Amniotic stem cell (primary cell): ENCODE measurements at places on chromosomes 4 and X.

DNA sequence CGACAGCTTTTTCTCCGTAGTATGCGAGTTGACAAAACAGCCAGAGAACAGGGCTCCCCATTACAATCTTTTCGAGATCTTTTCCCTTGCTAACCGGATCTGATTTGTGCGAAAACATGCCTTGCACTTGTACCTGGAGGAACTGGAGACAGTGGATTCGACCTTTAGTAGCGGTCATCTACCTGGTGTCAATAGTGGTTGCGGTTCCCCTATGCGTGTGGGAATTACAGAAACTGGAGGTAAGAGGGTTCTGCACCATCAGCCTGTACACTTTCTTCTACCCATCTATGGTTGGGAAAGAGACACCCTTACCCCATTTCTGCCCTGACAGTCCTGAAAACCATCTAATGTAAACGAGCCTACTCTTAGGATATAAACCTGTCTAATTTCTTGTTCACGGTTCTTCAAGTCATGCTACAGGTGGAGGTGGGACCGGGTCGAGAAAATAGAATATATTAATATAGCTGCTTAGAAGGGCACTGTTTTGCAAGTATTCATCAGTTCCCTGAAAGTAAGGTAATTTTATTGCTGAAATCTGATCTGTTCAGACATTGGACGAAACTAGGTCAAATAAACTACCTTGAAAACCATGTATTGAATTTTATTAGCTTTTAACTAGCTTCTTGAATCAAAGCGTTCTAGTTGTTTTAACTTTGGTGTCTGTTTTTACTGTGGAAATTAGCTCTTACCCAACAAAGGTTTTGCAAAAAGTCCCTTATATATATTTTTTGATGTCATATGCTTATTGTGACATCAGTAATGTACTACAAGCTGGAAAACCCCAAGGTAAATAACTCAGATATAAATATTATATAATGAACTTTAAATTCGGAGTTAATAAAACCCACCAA is 869 bp downstream of the TMEM184C start:
- DNase-seq = no peak

GRCh38 chr4:44538534-44538933 is 89.9 kb upstream of the KCTD8 start:
- no peak for DNase-seq

- DNase-seq = no peak
Observed at GRCh38 chr4:3879681-3880614, 113.8 kb downstream of the ADRA2C start.

GRCh38 chr4:81522711-81523110 is 51.0 kb upstream of the RASGEF1B start:
- DNase-seq = no peak

DNA sequence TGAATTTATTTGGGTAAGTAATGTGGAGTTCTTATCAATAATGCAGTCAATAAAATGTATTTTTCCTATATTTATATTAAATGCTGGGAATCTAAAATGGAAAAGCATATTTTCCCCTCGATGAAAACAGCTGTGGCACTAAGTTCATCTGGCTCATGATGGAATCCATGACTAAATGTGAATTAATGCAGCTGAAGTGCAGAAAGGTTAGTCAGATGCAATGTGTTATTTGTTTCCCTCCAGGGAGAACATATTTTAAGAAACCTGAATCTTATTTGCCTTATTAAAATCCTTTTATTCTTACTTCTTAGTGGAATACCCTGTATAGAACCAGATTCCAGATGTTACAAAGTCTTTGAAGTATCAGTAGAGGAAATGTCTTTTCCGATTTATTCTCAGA is 247.9 kb downstream of the ARHGAP24 start:
- no peak for DNase-seq

DNA sequence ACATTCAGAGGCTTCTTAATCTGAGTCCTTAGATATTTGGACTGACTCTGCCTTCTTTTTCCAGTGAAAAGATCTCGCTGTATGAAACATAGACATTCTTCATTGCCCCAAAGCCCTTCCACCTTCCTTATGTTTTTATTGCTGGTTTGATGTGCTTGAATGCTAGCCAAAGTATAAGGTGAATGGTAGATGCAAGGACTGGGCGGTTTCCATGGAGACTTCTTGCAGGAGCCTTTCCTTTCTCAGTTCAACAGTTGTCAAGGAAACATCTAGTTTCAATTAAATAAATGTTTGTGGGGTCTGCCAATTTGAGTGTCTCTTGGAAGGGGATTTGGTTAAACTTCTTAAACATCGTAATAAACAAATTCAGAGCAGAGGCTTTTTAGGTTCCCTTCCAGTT is 46.0 kb downstream of the REPS2 start:
- DNase-seq = no peak

- DNase-seq = no peak
Observed at GRCh38 chr4:169975838-169976796, 50.1 kb downstream of the MFAP3L start.

- DNase-seq = no peak
Observed at GRCh38 chr4:123843137-123843536, 446.5 kb downstream of the SPRY1 start.

DNA sequence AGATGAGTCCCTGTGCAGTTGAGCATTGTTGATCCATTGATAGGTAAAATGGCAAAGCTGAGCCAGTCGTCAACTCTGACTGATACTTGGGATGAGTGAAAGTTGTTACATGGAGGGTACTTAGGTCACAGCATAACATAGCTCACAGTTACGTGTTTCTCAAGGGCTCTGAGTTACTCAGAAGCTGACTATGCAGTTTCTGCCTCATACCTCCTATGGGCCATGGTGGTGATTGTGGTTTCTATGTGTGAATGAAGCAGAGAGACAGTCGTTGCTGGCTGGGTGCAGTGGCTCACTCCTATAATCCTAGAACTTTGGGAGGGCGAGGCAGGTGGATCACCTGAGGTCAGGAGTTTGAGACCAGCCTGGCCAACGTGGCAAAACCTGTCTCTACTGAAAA is 30.8 kb downstream of the FRMPD3 start:
- no peak for DNase-seq

- DNase-seq = no peak
Observed at GRCh38 chr4:20565075-20565721, 135.1 kb upstream of the PACRGL start.

- DNase-seq = no peak
Observed at GRCh38 chr4:56874923-56875322, 32.8 kb upstream of the REST start.

DNA sequence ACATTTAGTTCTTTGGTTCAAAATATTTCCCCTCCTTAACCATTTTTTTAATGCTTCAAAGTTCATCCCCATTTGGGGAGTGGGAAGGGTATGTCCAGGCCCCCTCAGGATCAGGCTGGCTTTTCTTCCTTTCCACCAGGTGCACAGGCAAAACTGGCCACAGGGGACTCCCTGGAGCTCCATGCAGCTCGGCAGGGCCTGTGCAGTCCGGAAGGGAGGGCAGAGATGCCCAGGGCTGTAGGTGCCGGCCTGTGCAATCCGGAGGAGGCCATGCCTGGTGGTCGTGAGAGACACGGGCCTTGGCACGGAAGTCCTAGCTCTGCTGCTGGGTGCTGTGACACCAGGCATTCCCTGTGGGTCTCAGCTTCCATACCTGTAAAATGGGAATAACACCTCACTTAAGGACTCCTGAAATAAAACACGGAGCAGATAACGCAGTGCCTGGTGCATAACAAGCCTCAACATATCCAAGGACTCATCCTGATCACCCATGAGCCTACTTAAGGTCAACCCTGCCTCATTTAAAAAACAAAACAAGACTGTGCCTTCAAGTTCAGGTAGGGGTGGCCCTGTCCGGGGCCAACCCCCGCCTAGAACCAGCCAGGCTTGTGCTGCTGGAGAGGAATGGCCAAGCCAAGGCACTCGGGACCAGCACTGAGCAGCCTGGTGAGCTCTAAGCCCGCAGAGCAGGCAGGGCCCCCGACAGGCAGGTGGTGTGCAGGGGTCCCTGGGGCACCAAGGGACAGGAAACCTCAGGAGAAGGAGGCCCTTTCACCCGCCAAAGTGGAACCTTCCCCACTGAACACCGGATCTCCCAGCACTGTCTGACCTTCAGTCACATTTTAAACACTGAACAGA is 21.2 kb upstream of the CYP4V2 start:
- DNase-seq = no peak

- no peak for DNase-seq
Observed at GRCh38 chr4:71232056-71232430, 106.8 kb upstream of the SLC4A4 start.

- no peak for DNase-seq
Observed at GRCh38 chr4:179110816-179111215, 1668.6 kb upstream of the AGA start.

DNA sequence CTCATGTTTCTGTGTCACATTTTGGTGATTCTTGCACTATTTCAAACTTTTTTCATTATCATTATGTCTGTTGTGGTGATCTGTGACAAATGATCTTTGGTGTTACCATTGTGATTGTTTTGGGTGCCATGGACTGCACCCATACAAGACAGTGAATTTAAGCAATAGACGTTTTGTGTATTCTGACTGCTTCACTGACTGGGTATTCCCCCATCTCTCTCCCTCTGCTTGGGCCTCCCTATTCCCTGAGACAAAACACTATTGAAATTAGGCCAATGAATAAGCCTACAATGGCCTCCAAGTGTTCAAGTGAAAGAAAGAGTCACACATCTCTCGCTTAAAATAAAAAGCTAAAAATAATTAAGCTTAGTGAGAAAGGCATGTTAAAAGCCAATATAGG is 60.2 kb downstream of the BANK1 start:
- no peak for DNase-seq

GRCh38 chr4:101274888-101275752 is 72.2 kb downstream of the PPP3CA start:
- no peak for DNase-seq

- DNase-seq = no peak
Observed at GRCh38 chr4:23969635-23970145, 79.8 kb upstream of the PPARGC1A start.

GRCh38 chrX:105323928-105324327 is 103.4 kb upstream of the TEX13A start:
- peak; percentile 16 for DNase-seq

GRCh38 chrX:39856472-39857121 is 241.2 kb downstream of the BCOR start:
- no peak for DNase-seq

DNA sequence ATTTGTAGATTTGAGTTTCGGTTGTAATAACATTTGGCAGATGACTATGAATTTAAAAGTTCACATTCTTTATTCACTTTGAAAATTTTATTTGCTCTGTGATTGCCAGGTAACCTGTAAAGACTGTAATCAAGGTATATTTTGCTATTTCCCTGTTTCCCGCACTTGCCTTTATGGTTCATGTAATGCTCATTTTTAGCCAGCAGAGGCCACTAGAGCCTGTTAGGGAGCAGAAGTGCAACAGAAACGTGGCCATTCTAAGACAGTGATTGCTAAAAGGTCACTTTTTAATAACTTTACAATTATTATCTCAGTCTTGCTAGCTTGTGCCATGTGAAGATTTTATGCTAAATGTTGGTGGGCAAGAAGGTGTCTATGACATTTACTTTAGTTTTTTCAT is 12.4 kb downstream of the YIPF6 start:
- peak; percentile 36 for DNase-seq

GRCh38 chrX:100407784-100408712 is 2.0 kb downstream of the PCDH19 start:
- no peak for DNase-seq

DNA sequence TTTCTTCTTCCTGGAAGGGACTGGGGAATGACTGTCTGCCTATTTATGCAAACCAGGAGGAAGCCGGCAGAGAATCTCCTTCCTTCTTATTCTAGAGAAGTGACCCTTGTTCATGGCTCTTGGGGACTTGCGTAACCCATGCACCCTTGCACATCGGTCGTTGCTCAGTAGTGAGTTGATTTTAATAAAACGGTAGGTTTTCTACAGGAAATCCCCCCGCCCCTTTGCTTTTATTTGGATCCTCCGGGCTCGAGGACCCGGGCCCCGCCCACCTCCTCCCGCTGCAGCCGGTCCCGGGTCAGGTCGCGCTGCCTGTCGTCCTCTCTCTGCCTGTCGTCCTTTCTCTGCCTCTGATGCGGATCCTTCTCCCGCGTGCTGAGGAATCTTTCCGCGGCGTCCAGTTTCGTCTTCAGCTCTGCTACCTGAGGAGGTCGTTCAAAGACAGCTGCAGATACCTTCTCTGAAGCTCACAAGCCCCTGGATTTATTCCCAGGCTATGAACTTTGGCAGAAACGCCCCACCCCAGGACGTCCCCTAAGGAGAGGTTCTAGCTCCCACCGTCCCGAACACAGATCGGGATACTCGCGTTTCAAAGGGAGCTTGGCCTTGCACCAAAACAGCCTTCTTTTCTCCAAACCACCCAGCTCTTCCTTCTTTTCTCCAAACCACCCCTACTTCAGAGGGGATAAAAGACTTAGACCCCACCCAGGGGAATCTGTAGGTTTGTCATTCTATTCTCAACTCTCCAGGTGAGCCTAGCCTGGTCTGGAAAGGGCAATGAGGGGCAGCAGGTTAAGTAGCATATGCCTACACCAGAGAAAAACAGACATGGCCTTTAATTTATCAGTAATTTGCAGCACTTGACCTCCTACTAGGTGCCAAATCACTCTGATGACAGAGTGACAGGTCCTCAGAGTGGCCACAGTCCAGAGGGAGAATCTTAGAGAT is 7.0 kb downstream of the TNIP3 start:
- no peak for DNase-seq

DNA sequence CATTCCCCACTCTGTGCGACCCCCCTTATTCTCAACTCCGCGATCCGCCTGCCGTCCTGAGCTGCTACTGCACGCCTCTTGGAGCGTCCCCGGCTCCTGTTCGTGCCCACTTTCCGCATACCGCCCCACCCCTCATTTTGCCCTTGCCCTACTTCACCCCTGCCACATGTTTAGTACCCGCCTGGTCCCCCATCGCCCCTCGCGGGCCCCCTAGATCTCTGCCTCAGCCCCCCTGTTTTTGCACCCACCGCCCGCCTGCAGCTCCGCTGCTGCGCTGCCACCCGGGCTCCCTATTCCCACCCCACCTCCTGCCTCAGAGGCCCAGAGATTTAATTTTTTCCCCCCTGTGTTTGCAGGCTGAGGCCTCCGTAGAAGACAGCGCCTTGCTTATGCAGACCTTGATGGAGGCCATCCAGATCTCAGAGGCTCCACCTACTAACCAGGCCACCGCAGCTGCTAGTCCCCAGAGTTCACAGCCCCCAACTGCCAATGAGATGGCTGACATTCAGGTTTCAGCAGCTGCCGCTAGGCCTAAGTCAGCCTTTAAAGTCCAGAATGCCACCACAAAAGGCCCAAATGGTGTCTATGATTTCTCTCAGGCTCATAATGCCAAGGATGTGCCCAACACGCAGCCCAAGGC is 1.4 kb downstream of the MAGED1 start:
- no peak for DNase-seq

DNA sequence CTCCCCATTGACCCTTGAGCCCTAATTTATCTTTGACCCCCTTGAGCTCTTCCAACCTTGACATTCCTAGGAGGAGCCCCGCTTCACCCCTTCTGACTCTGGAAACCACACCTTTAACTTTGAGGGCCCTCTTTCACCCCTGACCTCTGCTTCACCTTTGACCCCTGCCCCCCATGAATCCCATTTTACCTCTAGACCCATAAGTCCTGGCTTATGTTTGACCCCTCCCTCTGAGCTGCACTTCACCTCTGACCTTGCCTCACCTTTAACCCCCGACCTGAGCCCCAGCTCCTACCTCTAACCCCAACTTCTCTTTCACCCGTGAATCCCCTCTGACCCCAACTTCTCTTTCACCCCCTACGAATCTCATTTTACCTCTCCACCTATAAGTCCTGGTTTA is 169.7 kb downstream of the THOC2 start:
- DNase-seq = no peak

- DNase-seq = no peak
Observed at GRCh38 chr4:89447543-89447942, 139.9 kb upstream of the GPRIN3 start.

- no peak for DNase-seq
Observed at GRCh38 chr4:154467886-154468285, 23.7 kb downstream of the DCHS2 start.

GRCh38 chrX:14546190-14546589 is 16.9 kb downstream of the GLRA2 start:
- DNase-seq = no peak
